ENCODE measurements at places on chromosomes 12 and 14. TPM values are rescaled to one million over a fixed set of nuclear protein-coding genes. Genes with fewer than 3 reads are reported as not detected.

DNA sequence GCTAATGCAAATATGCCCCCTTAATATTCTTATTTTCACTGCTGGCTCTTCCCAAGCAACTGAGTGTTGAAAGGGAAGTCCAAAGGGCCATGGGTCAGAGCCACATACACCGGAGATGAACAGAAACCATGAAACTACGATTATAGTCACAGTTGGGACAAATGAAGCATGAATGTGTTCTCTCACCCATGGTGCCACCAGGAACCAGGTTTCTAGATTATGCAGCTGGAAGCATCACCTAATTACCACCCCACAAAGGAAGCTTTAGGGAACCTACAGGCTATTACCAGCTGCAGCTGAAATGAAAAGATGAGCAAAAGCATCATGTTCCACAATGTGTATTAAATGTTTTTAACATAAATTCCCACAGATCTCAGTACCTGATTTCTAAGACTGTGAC is 15.4 kb downstream of the TMTC1 start:
- no peak for DNase-seq

- DNase-seq: peak; percentile 79
Observed at GRCh38 chr14:71855399-71856036, 76.7 kb upstream of the RGS6 start.

GRCh38 chr12:5035618-5036017 is 8.1 kb upstream of the KCNA5 start:
- no peak for DNase-seq

- DNase-seq: peak; percentile 6
Observed at GRCh38 chr12:102740141-102740955, 176.7 kb downstream of the PAH start.

ACSM4 gene
- total RNA-seq: not detected

- no peak for DNase-seq
Observed at GRCh38 chr12:13176256-13176655, 20.3 kb upstream of the EMP1 start.

DNA sequence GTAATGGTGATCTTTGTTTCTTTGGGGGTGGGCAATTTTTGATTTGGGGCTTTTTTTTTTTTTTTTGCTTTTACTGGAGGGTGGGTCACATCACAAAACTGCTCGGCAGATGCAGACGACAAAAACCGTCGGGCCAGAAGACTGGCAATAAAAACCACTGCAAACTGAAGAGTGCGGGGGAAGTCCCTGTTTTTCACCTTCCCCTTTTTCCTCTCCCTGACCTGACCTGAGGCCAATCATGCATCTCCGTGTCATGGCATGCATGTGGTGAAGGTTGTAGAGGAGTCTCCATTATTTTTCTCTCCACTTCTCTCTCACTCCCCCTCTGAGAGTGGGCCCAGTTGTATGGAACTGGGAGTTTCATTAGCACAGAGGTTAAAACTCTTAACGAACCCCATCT is 57.5 kb downstream of the AP5M1 start:
- DNase-seq: no peak

GRCh38 chr12:54759751-54760150 is 94.6 kb upstream of the MUCL1 start:
- peak; percentile 34 for DNase-seq

- DNase-seq: no peak
Observed at GRCh38 chr12:62258941-62259630, 1.1 kb upstream of the USP15 start.

OR4E2 gene
- total RNA-seq: not detected

DNA sequence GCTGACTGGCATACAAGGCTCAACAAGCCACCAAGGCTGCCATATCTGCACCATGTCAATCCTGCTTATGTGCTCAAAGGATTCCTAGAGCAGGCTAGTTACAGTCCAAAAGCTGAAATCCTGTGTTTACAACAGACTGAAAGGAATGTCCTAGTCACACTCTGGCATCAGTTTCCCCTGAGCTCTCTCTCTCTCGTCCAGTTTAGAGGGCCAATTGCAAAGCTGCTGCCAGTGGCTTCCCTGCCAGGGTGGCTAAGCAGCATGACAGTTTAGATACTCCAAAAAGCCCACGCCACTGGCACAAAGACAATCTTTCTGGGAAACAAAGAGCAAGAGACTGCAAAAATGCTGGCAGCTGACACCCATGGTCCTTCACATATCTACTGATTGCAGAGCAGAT is 392.1 kb downstream of the RPS29 start:
- DNase-seq: no peak

DNA sequence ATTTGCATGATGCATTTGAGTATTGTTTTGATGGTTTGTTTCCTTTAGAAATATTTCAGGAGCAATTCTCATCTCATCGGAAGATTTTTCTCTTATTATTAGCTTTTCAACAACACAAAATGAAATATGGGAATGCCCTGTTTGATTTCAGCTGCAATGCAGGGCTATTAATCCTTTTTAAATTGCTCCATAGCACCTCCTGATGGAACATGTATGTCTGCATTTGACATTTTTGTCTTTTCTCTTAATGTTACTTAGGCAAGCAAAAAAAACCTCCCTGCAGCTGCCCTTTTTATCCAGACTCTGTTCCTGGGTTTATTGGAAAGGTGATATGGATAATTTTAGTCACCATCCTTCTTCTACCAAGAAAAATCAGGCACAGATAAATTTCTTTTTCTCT is 895.8 kb downstream of the RPS29 start:
- no peak for DNase-seq

HSPB8 gene
- total RNA-seq: 2.7 TPM

GRCh38 chr12:53999559-54000115 is 324 bp upstream of the HOXC9 start:
- no peak for DNase-seq

DNA sequence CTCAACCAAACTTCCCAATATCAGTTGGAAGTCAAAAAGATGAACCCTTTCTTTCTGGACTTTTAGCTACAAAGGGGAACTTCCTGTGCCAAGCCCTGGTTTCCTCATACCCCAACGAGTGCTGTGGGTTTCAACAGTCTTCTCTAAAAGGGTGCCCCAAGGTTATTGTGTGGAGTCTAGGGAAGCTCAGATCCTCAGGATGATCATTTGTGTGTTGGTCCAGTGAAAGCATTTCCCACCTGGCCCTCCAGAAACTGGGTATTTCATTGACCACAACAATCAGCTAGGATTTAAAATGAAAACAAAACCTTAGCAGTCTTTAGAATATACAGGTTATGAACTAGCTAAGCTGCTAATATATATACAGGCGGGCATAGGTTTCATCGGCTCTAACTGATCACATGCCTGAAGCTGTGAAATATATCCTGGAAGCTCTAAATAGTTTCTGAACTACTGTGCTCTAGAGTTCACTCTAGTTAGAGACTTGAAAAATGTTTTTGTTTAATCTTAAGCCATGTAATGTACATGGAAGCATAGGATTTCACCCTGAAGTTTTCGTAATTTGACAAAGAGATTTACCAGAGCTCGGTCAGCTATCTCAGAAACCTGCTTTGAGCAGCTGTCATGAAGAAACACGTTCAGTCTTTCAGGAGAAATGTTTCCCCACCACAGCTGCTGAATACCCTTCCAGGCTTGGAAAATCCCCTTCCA is 29.6 kb downstream of the P2RX4 start:
- DNase-seq: no peak

TBX5 gene
- total RNA-seq: 0.38 TPM

ERC1 gene
- total RNA-seq: 57.9 TPM

DNA sequence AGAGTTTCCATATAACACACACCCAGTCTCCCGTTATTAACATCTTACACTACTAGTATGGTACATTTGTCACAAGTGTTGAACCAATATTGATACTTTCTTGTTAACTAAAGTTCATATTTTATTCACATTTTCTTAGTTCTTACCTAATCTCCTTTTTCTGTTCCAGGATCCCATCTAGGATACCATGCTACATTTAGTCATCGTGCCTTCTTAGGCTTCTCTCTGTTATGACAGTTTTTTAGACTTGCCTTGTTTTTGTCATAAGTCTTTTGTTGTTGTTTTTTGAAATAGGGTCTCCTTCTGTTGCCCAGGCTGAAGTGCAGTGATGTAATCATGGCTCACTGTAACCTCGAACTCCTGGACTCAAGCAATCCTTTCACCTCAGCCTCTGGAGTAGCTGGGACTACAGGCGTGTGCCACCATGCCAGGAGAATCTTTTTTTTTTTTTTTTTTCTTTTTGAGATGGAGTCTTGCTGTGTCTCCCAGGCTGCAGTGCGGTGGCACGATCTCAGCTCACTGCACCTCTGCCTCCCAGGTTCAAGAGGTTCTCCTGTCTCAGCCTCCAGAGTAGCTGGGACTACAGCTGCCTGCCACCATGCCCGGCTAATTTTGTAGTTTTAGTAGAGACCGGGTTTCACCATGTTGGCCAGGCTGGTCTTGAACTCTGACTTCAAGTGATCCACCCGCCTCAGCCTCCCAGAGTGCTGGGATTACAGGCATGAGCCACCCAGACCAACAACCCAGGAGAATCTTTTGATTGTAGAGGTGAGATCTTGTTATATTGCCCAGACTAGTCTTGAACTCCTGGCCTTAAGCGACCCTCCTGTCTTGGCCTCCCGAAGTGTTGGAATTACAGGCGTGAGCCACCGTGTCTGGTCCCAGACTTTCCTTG is 59.1 kb upstream of the HECTD1 start:
- DNase-seq: no peak

ERP27 gene
- 0.46 TPM for total RNA-seq

- no peak for DNase-seq
Observed at GRCh38 chr12:120067084-120067869, 49.3 kb downstream of the RAB35 start.

DNA sequence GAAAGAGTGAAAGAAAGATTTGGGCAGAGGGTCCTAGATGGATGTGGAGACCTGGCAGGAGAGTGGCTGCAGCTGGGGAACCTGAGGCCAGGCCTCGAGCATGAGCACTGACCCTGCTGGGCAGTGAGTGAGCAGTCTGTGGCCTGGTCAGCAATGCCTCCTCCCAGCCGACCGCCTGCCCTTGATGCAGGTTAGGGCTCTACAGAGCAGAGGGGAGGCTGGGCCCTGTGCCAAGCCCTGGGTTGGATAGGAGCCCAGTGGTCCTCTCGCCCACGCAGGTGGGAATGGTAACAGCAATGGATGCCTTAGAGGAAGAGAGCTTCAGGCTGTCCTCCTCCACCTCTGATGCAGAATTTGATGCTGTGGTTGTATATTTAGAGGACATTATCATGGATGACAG is 59.8 kb downstream of the RAB35 start:
- no peak for DNase-seq

TPPP2 gene
- 0.62 TPM for total RNA-seq

DIABLO gene
- 50.1 TPM for total RNA-seq

DNA sequence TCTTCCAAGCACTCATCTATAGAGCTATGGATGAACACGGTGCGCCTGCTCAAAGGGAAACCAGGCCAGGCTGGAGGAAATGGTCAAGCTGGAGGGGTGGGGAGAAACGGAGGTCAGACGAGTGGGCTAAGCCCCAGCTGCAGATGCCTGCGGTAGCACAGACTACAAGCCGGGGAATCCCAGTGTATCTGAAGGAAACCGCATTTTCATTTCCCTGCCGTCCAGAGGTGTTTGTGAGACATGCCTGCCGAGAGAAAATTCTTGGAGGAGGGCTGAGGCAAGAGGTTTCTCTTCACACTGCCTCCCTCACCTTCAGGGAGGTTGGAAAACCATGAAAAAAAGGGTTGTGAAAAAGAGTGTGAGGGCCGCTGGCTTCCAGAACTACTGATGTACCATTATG is 102.0 kb upstream of the FOXN3 start:
- DNase-seq: no peak

C1QL4 gene
- total RNA-seq: not detected

- peak; percentile 12 for DNase-seq
Observed at GRCh38 chr12:107761502-107761904, 566 bp upstream of the PRDM4 start.

- no peak for DNase-seq
Observed at GRCh38 chr12:76026643-76027063, 4.9 kb downstream of the PHLDA1 start.

- DNase-seq: no peak
Observed at GRCh38 chr12:28780096-28780495, 369.0 kb upstream of the FAR2 start.

RERG gene
- total RNA-seq: 2.5 TPM

All from endothelial cell (in vitro differentiated cells).